Testis (tissue), 5 donors: ENCODE measurements at places on chromosomes 5 and 9.
A peak's percentile ranks its signal among the peaks of the same experiment; 100 is the strongest.

GRCh38 chr5:113336975-113337374 lies 97.8 kb downstream of the TSSK1B start:
- peak; percentile 36 for DNase-seq

- peak; percentile 72 for DNase-seq
Measured at GRCh38 chr5:80246995-80247729, 8.7 kb downstream of the SERINC5 start.

DNA sequence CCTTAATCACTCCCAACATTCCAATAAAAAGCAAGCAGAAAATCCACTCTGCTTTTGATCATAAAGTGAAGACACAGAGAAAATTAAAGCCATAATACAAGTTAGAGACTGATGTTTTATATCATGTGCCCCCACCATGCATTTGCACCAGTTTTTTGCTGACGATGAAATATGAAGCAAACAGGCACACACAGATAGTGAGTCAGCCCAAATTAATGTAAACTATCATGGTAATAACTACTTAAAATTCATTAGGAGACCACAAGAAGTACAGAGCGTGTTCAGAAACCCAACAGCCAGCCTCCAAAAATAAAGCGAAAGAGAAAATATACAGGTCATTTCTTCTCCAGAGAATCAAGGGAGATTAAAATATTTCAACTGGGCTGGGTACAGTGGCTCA lies 46.4 kb upstream of the KDM4C start:
- DNase-seq: no peak

DNA sequence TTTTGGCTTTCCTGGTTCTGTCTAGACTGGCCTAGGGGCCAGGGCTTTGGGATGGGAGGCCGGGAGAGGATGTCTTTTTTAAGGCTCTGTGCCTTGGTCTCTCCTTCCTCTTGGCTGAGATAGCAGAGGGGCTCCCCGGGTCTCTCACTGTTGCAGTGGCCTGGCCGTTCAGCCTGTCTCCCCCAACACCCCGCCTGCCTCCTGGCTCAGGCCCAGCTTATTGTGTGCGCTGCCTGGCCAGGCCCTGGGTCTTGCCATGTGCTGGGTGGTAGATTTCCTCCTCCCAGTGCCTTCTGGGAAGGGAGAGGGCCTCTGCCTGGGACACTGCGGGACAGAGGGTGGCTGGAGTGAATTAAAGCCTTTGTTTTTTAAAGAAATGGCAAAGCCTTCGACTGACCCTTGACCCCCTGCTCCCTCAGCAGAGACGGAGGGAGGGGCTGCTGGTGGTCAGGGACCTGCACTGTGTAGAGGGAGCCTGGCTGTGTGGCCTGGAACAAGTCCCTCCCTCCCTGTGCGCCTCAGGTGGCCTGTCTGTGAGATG lies 11.1 kb downstream of the FPGS start:
- no peak for DNase-seq

- no peak for DNase-seq
Measured at GRCh38 chr5:62143268-62144229, 162.5 kb upstream of the KIF2A start.

GRCh38 chr9:70784456-70784855 lies 337.0 kb downstream of the TRPM3 start:
- no peak for DNase-seq

GRCh38 chr9:79357194-79357593 lies 214.6 kb upstream of the TLE4 start:
- no peak for DNase-seq

DNA sequence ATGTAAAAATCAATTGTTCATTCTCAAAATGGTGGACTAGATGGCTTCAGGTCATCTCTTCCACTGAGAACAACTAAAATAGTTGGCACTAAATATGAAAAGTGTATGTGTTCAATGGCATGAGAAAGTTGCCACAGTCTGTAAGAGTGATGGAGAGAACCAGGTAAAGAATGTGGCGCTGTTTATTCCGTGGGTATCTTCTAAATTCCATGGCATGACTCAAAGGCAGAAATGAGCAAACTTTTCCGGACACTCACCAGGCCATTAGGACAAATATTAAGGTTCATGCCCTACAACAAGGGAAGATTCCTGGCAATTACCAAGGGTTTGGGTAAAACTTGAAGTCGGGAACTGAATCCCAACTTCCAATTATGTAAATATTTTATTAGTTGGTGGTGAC lies 825.4 kb upstream of the CDH6 start:
- DNase-seq: no peak

DNA sequence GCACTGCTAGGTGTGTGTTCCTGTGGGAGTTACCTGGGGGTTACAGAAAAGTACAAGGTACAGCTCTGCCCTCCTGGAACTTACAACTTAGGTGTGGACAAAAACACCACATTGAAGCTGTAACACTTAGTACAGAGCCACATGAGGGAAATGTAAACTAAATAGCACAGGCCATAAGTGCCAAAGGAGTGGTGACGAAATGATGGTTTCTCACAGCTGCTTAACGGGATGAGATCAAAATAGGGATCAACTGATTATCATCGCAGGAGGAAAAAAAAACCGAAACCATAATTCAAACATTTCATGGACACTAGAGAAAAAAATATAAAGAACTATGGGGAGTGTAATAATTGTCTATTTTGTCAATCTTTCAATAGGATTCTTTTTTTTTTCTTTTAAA lies 5.9 kb downstream of the LIX1 start:
- DNase-seq: no peak

DNA sequence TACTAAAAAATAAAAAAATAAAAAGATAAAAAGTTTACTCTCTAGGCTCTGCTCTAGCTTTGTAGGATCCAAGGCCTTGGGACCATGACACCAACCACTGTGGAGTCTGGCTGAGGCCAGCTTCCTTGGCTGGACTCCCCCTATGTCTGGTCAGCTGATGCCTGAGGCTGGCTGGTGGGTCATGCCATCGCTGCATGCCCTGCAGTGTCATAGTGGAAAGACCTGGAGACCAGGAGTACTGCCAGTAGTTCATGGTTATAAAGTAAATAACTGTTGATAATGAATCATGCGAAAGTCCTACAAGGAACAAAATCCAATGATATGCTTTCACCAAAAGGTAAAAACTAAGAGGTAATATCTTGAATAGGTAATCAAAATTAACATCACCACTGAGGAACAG lies 43.2 kb downstream of the GARNL3 start:
- DNase-seq: no peak

DNA sequence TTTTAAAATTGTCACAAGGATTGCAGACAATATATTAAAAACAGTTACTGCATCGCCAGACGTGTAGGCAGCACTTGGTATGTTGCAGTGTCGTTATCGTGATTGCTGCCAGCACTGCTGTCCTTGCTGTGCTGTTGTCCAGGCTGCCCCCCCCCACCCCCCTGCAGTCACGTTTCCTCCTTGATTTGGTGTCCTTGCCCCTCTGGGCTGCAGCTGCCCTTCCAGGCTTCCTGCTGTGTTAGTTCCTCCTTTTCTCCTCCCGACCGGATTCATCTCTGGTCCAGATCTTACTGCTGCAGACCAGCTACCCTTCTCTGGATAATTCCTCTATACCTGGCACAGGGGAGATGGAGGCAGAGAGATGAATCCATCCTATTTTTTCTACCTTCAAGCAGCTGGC lies 298.9 kb downstream of the TRIM32 start:
- DNase-seq: no peak

GRCh38 chr5:59813761-59814536 lies 79.6 kb downstream of the PDE4D start:
- peak; percentile 61 for DNase-seq

DNA sequence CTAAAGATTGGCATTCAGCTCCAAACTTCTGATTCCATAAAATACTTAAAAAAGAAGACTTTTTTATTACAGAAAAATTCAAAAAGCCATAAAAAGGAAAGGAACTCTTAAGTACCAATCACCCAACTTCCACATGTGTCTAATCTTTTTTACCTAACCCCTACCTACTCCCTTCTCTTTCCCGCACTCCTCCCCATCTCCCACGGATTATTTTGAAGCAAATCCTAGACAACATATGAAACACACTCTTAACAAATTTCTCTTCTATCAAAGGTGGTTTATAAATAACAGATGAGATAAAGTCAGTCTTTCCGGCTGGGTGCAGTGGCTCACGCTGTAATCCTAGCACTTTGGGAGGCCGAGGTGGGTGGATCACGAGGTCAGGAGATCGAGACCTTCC lies 5.9 kb upstream of the DENND4C start:
- no peak for DNase-seq

DNA sequence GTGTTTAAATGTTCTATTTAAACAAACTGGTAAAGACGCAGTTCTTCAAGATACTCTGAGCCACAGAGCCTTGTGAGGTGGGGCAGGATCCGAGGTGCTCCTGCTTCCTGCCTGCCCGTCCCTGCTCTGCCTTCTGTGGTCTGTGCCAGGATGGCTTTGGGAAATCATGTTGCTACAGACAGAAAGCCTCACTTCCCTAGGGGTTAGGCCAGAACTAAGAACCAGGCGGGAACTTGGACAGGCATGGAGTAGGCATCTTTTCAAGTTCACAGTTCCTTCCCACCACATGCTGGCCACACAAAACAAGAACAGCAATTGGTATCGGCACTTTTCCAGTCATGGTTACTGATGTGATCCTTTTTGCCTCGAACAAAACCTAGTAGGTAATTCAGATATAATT lies 67.7 kb upstream of the SPOCK1 start:
- DNase-seq: no peak

- DNase-seq: peak; percentile 64
Measured at GRCh38 chr9:99824378-99825171, 2.9 kb downstream of the NR4A3 start.

DNA sequence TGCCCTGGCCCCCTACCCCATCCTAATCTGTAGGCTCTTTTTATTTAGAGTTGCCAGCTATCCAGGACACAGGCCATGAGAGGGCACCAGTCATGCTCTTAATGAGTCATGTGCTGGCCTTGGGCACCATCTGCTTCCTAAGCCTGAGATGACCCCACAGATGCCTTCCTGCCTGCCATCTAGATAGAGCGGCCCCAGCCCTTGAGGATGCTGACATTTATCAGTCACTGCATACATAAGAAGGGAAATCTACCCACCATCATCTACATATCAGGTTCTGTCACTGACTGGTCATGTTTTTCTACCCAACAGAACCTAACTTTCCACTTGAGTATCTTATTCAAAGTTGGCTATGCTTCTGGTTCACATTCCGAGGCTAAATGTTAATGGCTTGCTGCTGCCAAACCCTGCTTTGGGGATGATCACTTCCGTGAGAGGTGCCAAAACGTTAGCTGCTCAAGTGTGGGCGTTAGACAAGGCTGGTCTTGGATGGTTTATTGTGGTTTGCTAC lies 49.9 kb upstream of the TTC23L start:
- DNase-seq: peak; percentile 27

DNA sequence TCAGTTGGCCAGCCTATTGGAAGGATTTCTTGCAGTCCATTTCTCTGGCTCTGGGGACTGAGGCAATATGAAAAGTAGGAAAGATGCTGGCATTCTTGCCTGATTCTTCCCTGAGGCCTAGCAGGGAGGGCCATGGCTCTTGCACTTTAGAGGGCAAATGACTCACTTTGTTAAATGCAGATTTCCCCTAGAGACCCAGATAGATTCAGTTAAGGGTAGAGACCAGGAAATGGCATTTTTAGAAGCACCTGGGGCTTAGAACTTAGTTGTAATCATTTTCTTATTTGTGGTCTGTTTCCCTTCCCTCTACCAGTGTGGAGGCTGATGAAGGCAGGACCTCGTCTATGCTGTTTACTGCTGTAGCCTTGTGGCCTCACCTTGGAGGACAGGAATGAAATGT lies 112.8 kb upstream of the NR3C1 start:
- no peak for DNase-seq

GRCh38 chr5:149730620-149731331 lies 666 bp downstream of the PPARGC1B start:
- peak; percentile 47 for DNase-seq
